Right renal cortex interstitium (tissue), 3 donors: ENCODE measurements at places on chromosomes 16 and 17. TPM values are rescaled to one million over a fixed set of nuclear protein-coding genes. Genes with fewer than 3 reads are reported as not detected.

The PIPOX gene
- polyA plus RNA-seq = 7.8 TPM

The FLYWCH2 gene
- 20.7 TPM for polyA plus RNA-seq

The GNAO1 gene
- 4.0 TPM for polyA plus RNA-seq

The PRSS33 gene
- 0.33 TPM for polyA plus RNA-seq

The CBFA2T3 gene
- 2.0 TPM for polyA plus RNA-seq

- no peak for DNase-seq
Measured at GRCh38 chr17:7354262-7354843, 603 bp upstream of the TMEM95 start.

DNA sequence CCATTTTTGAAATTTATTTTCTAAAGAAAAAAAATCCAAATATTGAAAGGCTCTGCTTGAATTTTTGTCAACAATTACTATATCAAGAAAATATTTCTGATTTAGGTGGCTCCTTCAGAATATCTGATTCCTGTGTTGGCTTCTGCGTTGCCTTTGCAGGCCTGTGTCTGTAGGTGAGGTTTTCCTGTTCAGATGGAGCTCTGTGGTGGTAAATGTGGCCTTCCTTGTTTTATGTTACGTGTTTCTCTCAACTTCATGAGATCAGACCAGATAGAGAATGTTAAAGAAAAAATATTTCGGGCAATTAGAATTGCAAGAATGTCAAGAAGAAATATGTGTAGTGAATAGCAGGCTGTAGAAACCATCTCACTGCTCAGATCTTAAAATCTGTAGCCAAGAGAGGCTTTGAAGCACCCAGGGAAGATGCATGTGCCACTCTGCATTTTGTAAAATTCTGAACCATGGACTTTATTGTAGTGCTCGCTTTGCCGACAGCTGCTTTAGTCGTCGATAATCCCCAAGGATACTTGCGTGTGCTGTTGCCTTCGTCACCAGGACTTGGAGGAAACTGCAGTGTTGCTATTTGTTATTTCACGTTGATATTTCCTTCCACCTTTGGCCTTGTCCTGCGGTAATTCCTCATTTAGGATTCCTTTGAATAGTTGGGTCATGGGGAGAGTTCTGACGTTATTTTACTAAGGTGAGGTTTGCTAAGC lies 69.9 kb downstream of the RPTOR start:
- DNase-seq = no peak

GRCh38 chr16:2071454-2072202 lies 23.8 kb downstream of the TSC2 start:
- DNase-seq = no peak

DNA sequence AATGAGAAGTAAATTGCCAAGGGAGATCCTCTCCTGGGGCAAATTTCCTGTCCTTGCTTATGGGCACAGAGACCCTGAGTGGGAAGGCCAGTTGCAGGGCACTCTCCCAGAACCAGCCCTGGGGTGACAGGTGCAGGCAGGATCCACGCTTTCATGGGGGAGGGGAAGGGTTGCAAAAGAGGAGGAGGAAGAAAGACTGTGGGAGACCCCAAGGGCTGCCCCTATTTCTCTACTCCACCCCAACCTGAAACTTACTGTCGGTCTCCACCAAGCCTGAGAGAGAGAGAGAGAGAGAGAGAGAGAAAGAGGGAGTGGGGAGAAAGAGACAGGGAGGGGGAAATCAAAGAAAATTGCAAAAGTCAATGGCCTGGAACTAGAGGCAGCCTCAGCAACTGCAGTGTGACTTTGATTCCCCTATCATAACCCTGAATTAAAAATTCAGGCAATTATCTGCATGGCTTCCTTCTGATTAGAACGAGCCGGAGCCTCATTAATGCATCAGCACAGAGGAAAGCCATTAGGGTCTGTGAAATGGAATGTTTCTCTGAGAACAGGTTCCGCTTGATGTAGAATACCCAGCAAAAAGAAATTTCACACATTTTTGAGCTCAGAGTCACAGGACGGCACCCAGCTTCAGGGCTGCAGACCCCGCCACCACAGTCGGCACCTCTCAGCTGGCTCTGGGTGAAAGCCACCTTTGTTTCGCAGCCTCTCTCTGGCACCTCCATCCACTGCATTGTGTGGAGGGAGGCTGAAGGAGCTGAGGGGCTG lies 45.1 kb upstream of the HNF1B start:
- no peak for DNase-seq

DNA sequence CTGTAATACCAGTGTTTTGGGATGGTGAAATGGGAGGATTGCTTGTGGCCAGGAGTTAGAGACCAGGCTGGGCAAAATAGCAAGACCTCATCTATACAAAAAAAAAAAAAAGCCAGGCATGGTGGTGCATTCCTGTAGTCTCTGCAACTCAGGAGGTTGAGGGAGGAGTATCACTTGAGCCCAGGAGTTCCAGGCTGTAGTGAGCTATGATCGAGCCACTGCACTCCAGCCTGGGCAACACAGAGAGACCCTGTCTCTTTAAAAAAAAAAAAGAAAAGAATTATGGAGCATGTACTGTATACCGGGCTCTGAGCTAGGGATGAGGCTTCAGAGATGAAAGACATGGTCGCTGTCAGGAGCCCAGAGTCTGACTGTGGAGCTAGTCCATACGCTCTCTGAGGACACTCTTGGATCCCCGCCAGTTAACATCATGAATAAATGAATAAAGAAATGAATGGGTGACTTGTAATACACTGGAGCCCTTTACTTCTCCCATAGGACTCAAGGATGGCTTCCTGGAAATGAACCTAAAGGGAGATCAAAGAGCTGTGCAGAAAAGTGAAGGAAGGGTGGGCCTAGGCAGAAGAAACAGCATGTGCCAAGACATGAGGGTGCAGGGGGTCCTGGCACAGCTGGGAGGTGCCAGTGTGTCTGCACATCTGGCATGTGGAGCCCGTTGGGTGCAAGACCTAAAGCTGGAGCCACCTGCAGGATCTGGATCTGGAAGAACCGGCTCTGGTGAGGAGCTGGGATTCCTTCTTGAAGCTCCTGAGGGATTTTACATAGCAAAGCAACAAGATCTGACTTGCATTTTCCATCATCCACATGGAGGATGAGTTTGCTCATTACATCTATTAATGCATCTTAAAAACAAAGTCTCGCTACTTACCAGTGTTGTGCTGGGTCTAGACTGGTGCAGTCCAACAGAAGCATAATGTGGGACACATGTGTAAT lies 120.4 kb downstream of the IRX3 start:
- no peak for DNase-seq

- no peak for DNase-seq
Measured at GRCh38 chr16:57887711-57888110, 83.2 kb downstream of the CNGB1 start.
